T-helper 2 cell treated with Interferon-gamma antibody and Interleukin-4, amounts not matched to agents 5 μg/mL and 100 μg/mL, for 36 hours (primary cell): ENCODE measurements at places on chromosomes 3 and 15.
A peak's percentile ranks its signal among the peaks of the same experiment; 100 is the strongest.

DNA sequence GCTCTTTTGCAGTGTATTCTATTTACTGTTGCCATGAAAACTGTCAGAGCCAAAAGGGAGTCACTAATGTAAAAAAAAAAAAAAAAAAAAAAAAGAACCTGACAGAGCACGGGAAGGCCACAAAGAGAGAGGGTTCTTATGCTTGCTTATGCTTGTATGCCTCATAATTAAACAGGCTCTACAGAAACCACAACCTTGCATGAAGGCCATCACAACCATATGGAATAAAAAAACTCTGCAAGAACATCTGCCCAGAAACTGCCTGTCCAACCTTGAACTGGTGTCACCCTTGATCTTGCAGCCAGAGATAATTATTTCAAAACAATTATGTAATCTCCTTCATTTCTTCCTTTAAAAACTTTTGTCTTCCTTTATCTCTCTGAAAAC lies 50.1 kb downstream of the CFAP20DC start:
- DNase-seq, result no peak

GRCh38 chr15:53869044-53869805 lies 109.0 kb upstream of the UNC13C start:
- no peak for DNase-seq

GRCh38 chr3:165148876-165149441 lies 47.2 kb downstream of the SLITRK3 start:
- DNase-seq, result no peak

DNA sequence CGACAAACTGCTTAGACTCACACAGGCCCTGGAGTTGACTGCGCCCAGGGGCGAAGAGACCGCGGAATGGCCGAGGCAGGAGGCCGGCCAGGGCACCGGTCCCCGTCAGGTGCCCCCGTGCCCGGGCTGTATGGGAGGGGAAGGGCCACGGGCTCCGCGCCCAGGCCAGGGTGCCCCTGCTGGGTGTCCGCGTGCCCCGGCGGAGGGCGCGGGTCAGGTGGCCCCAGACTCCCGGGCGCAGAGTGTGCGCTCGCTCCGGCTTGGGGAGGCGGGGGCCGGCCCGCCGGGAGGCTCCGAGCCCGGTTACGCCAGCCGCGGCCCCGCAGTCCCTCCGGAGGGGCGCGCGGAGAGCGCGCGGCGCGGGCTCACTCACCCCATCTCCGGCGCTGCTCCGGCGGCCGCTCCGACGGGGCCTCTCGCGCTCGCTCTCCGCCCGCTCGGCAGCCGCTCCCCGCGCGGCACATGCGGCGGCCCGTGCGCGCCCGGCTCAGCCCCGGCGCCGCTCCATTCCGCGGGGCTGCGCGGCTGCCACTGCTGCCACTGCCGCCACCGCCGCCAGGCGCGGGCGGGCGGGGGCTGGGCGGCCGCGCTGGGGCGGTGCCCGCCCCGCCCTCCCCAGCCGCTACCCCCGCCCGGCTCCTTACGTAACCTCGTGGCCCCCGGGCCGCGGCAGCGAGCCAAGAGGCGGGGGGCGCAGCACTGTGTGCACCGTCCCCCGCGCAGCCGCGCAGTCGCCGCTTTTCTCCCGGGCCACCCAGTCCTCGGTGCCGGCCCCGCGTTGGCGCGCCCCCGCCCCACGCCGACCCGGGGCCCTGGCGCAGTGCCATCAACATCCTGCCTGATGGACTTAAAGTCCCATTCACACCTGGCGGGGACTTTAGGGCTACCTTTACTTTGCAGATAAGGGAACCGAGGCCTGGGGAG lies at the start of gene HOMER2:
Gene HOMER2 (minus strand): TSS at position 563 of the 924 bp plus-strand sequence. CDS start 185 bp downstream, at position 378.
- DNase-seq, result peak; percentile 29

GRCh38 chr3:71219744-71220638 lies 363.5 kb downstream of the FOXP1 start:
- peak; percentile 48 for DNase-seq
